ENCODE measurements at places on chromosomes 6 and 20.

DNA sequence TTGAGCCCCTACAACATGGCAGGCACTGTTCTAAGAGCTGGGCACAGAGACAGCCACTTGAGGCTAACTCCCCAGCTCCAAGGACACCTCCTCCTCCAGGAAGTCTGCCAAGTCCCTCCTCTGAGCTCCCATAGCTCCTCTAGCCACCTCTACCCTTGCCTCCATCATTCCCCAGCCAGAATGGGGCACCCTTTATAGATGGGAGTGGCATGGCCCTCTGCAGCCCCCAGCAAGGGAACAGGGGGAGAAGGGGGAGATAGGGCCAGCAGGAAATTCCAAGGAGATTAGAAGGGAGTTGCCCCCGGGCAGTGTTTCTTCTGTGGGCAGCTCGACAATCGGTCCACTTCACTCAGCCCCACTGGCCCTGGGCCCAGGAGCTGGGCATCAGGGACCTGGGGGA lies 19.7 kb upstream of the TLDC2 start:
- DNase-seq: no peak

DNA sequence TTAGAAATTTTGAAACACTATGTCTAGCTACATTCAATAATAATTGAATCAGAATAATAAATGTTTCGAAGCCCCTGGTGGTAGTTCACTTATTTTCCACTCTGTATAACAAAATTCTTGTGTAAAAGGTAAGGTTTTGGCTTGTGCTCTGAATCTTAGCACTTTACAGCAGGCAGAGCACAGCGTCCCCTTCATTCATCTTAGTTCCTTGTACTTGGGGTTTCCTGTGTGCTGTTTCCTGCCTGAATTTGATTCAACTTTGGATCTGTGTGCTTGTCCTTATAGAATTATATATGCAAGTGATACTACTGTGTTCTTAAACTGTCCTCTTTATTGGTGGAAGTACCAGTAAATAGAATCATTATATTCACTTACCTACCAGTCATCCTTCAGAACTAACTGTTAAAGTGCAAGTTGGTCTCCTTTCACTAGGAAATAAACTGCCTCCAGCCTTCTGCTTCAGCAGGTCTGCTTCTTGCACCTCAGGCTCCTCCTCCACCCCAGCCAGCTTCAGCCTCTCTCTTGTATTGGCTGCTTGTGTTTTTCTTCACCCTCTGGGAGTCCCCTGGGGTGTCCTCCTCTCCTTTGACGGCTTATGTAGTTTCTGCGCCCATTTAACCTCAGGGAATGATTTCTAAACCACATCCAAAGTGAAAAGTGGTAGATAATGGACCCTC lies 28.8 kb upstream of the TULP4 start:
- DNase-seq: no peak

GRCh38 chr20:46770330-46771194 lies 61.1 kb downstream of the SLC2A10 start:
- DNase-seq: no peak

GRCh38 chr6:85679445-85680123 lies 36.9 kb upstream of the SYNCRIP start:
- no peak for DNase-seq

GRCh38 chr6:122454673-122455072 lies 16.9 kb downstream of the SERINC1 start:
- no peak for DNase-seq

GRCh38 chr6:32969685-32970412 lies 1.5 kb downstream of the BRD2 start:
- peak; percentile 65 for DNase-seq

- DNase-seq: no peak
Observed at GRCh38 chr6:123430970-123431369, 205.8 kb downstream of the TRDN start.

- no peak for DNase-seq
Observed at GRCh38 chr20:50594231-50594590, 84.0 kb downstream of the PTPN1 start.

GRCh38 chr6:12613811-12614210 lies 102.8 kb upstream of the PHACTR1 start:
- DNase-seq: no peak

- DNase-seq: no peak
Observed at GRCh38 chr6:75266716-75267291, 17.8 kb downstream of the TMEM30A start.

GRCh38 chr20:57695012-57695411 lies 14.8 kb downstream of the PMEPA1 start:
- no peak for DNase-seq

DNA sequence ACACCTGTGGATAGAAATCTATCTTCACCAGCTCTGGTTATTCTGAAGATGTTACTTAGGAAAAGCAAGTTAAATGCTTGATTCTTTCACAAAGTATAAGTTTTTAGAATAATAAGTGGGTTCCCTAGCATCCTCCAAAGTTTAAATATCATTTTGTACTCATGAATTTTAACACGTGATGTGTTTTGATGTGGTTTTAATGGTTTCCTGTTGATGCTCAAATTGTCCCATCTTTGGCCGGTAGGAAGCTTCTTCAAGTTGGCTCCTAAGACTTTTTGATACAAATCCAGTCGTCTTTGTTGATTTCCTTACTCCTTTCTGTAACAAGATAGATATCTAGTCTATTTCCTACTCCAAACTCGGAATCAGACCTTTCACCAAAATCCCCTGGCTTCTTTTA lies 94.5 kb upstream of the STXBP5 start:
- no peak for DNase-seq

GRCh38 chr6:39881851-39882530 lies 52.3 kb downstream of the MOCS1 start:
- no peak for DNase-seq

GRCh38 chr20:41169162-41169690 lies 31.9 kb downstream of the PLCG1 start:
- no peak for DNase-seq

GRCh38 chr6:20173833-20174792 lies 38.2 kb downstream of the MBOAT1 start:
- no peak for DNase-seq

- DNase-seq: no peak
Observed at GRCh38 chr6:126983779-126984178, 134.7 kb upstream of the RSPO3 start.

DNA sequence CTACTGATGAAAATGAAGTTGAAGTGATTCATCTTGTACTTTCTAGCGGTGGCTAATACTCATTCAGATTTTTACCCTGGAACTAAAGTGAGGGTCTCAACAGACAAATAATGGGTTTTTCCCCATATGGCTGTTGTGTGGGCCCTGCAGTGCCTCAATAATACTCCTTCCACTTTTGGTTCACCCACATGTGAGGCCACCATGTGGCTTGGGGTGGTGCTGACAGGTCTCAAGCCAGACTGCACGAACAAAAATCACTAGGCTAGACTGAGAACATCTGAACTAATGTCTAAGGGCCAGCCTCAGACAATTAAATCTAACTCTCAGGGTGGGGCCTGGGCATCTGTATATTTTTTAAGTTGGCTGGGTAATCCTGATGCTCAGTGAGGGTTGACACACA lies 7.9 kb upstream of the COL12A1 start:
- no peak for DNase-seq

DNA sequence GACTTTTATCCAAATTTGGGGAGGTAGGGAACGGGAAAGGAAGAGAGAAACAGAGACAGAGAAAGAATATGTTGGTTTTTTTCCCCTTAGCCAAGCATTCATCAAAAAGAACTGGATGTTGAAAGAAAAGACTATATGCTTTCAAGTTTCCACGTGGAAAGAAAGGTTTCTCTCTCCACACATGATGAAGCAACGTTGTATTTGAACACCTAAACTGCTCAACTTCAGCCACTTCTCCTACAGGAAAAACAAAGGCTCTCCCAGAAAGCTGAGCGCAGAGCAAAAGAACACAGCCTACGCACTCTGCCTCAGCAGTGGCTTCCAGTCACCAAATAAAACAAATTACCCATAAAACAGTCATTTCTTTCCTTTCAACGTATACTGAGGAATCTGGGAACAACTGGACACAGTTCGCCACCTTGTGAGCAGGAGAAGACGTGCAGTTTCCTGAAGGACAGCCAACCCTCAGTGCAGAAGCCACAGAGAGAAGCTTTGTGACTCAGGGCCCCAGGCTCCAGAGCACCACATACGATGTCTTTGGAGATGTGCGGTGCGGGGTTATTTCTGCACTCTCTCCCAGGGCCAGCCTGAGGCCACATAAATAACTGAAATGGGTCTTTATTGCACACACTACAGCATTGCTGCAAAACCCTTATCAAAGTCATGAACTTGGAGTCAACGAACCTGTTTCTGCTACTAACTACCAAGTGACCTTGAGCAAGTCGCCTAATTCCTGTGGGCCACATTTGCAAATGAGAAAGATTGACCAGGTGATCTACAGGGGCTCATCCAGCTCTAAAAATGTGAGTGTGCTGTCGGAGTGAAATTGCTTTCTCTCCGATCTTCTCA lies 10.1 kb downstream of the IL17F start:
- DNase-seq: peak; percentile 21

GRCh38 chr6:41088451-41088850 lies 15.7 kb downstream of the NFYA start:
- DNase-seq: no peak

DNA sequence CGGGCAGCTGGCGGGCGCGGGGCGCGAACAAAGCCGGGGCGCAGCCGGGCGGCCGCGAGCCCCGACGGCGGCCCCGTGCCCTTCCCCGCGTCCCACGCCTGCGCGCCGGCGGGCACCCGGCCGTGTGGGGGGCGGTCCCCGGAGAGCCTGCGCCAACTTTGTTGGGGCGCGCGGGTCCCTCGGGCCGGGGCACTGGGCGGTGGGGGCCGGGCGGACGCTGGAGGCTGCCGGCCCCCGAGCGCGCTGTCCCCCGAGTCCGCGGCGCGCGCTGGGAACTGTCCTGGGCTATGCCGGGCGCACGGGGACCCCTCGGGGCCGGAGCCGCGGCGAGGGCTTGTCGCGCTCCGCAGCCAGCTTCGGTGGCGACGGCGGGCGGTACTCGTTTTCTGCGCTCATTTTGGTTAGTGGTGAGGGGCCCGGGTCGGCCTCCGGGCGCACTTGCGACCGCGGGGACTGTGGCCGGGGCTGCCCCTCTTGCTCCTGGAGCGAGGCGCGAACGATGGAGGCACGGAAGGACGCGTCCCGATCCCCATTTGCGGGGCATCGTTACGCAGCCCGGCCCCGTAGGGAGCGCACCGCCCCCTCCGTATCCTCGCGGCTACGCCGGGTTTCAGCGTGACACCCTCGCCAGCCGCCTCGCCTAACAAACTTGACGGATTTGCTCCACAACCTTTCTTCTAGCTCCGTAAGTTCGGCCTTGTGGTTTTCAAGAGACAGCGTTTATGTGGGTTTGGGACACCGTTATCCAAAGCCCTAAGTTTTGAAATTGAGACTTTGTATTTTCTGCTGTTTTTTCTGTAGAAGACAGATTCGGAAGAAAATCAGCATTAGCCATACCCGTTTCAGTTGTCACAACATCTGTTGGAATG lies 622 bp downstream of the SS18L1 start:
- no peak for DNase-seq

GRCh38 chr6:92415656-92416055 lies 1003.7 kb downstream of the EPHA7 start:
- DNase-seq: no peak

DNA sequence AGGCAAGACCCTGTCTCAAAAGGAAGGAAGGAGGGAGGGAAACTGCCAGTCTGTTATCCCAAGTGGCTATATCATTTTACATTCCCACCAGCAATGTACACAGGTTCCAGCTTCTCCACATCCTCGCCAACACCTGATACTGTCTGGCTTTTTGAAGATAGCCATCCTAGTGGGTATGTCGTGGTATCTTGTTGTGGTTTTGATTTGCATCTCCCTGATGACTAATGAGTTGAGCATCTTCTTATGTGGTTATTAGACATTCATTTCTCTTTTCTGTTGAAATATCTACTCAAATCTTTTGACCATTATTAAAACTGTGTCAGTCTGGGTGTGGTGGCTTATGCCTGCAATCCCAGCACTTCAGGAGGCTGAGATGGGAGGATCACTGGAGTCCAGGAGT lies 47.9 kb upstream of the ARID1B start:
- DNase-seq: no peak

DNA sequence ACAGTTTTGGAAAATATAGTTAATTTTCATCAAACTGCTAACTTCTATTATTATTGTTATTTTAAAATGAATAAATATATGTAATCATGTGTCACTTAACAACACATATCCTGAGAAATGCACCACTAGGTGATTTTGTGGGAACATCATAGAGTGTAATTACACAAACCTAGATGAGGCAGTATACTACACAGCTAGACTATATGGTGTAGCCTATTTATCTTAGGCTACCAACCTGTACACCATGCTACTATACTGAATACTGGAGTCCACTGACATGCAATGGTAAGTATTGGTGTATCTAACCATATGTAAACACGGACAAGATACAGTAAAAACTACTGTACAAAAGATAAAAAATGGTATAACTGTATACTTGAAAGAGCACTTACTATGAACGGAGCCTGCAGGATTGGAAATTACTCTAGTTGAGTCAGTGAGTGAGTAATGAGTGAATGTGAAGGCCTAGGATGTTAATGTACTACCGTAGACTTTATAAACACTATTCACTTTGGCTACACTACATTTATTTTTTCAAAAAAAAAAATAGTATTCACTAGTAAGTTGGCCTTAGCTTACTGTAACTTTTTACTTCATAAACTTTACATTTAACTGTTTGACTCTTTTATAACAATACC lies 72.4 kb downstream of the ASCC3 start:
- no peak for DNase-seq

- DNase-seq: no peak
Observed at GRCh38 chr6:139134064-139134395, 850 bp upstream of the HECA start.

DNA sequence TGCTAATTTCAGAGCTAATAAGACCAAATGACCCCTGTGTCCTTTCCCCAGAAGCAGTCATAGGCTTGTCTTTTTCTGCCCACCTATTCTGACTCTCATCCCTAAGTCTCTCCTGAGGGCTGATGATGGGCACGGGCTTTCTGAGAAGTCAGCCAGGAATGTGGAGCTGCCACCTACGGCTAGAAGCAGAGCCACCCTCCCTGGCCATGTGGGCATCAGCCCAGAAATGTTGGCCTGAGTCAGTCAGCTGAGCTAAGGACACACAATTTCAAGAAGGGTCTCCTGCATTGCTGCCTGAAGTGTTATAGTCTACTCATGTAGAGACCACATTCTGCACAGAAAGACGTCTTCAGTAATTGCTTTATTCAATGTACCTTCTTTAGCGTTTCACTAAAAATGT lies 17.1 kb downstream of the MYLIP start:
- DNase-seq: no peak

DNA sequence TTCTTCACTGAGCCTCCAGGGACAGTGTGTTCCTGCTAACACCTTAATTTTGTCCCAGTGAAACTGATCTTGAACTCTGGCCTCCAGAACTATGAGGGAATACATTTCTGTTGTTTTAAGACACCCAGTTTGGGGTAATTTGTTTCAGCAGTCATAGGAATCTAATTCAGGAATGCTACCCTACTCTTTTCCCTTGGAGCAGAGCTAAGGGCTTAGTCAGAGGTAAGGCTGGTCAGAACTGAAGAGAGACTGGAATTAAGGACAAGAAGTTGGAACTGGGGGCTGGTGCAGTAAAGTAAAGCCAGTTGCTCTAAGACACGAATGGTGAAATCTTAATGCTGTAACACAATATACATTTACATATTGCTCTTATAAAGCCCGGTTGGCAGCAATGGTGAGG lies 809.7 kb downstream of the MAFB start:
- DNase-seq: no peak

- no peak for DNase-seq
Observed at GRCh38 chr6:129440691-129441090, 269.3 kb downstream of the ARHGAP18 start.
